ENCODE measurements at places on chromosomes 13 and 19.

- DNase-seq, result no peak
Measured at GRCh38 chr19:3374369-3375112, 8.2 kb downstream of the NFIC start.

GRCh38 chr13:112960706-112961105, 8.3 kb upstream of the MCF2L start:
- DNase-seq, result no peak

- no peak for DNase-seq
Measured at GRCh38 chr13:73913079-73913740, 221.0 kb downstream of the KLF12 start.

GRCh38 chr13:73258406-73258805, 199.6 kb downstream of the KLF5 start:
- DNase-seq, result no peak

- no peak for DNase-seq
Measured at GRCh38 chr19:4096049-4096892, 27.7 kb downstream of the MAP2K2 start.

DNA sequence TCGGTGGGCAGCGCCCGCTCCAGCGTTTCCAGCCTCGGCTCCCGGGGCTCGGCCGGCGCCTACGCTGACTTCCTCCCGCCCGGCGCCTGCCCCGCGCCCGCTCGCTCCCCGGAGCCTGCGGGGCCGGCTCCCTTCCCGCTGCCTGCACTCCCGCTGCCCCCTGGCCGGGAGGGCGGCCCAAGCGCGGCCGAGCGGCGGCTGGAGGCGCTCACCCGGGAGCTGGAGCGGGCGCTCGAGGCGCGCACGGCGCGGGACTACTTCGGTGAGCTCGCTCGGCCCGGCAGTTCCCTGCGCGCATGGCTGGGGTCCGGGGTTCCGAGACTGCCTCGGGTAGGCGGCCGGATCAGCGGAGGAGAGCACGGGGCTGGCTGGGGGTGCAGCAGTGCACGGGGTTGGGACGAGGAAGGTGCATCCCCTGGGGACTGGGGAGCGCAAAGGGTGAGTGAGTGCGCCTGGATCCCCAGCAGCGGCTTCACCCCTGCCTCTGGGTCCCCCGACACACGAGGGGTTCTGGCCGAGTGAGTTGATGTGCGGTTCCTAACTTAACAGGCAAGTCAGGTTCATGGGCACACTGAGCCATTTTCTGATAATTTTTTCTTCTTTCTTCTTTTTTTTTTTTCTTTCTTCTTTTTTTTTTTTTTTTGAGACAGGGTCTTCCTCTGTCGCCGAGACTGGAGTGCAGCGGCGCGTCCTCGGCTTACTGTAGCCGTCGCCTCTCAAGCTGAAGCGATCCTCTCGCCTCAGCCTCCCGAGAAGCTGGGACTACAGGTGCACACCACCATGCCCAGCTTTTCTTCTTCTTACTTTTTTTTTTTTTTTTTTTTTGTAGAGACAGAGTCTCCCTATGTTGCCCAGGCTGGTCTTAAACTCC, 1.1 kb downstream of the WTIP start:
- DNase-seq, result no peak

All from Ammon's horn (tissue), 1 donor.